ENCODE measurements at places on chromosomes 4 and X.

- DNase-seq, result no peak
Observed at GRCh38 chrX:20527558-20528011, 260.9 kb upstream of the RPS6KA3 start.

DNA sequence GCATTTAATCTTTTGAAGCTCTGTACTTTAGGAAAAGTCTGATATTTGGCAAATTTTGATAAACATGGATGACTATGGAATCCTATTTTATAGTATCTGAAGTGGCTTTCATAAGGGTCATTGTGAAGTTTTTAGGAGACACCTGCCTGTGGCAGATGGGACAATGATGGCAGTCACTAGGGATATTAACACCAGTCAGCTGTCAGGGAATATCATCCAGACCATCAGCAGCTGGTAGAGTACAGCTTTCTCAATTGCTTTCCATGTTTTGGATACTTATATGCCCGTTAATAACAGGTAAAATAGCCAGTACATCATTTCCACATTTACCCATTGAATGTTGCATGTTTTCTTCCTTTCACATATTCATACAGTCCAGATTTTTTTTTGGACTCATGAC is 39.1 kb downstream of the NPNT start:
- DNase-seq, result no peak

DNA sequence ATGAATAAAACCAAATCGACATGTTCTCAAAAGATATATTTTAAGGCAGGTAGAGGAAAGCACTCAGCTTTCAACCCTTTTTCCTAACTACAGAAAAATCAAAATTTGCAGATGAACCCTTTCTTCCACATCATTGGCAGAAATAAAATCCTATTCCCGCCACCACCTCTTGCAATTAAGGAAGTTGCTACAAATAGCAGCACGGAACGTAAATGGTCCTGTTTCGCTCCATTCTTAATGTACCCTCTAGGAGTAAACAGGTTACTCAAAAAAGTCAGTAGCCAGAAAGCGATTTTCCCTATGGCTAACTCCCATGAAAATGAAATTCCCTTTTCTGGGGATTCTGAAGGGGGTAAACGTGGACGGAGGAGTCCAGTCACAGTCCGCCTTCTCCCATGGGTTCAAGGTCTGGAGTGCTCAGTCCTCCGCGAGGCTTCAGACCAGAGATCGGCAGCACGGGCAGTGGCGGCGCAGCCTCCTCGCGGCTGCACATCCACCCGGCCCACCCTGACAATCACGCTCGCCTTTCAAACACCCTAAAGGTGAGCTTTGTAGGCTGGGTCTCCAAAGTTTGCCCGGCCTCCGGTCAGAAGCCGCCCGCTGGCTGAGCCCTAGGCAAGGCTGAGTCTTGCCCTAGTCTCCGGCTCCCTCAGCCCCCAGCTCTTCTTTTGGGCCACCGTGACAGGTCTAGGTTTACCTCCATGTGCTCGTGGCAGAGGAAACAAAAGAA is 1.8 kb downstream of the ATP11C start:
- DNase-seq, result no peak

- DNase-seq, result no peak
Observed at GRCh38 chr4:118967393-118967792, 78.7 kb downstream of the SYNPO2 start.

- no peak for DNase-seq
Observed at GRCh38 chrX:150574559-150575418, 6.4 kb downstream of the MTM1 start.

DNA sequence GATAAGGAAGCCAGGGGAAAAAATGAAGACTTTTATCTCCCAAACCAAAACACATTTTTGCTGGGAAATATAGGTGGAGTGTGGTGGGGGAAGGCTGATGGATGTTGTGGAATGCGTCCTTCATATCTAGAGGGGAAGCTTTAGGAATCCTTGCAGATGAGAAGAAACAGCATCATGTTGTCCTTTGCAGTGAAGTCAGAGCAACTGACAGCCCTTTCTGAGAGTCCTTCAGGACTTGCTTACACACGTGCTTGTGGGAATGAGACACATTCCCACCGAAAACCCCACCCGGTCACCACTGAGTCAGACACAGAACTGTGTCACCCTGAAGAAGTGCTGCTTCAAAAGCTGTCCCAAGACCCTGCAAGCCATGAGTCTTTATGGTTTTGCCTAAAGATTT is 81.5 kb downstream of the SHROOM2 start:
- no peak for DNase-seq

GRCh38 chr4:87570290-87570805 is 38.0 kb upstream of the DSPP start:
- no peak for DNase-seq

DNA sequence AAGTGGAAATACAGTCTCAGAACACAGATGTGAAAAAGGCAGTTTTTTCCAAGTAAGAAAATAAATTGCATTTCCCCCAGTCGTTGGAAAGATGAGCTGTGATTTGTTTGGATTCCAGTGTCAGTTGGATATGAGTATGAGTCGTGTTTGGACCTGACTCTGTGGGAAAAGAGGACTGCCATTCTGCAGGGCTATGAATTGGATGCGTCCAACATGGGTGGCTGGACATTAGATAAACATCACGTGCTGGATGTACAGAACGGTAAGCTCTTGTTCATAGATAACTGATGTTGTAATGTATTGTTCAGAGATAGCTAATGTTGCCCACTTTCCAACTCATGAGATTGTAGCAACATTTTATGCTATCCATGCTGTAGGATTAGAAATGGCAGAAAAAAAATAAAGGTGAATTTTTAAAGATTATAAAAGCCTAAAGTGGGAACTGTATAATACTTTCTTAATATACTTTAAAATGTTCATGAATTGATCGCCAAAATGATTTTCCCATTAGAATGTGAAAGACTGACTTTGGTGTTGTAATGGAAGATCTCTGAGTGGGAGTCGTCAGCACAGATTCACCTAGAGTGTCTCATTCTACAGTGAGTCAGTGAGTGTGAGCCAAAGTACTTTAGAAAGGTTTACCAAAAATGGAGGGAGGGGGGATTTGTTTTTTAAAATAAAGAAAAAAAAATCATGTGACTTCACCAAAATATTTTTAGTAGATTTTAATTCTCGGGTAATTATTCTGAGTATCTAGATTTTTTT is 178.7 kb downstream of the DCTD start:
- DNase-seq, result no peak

DNA sequence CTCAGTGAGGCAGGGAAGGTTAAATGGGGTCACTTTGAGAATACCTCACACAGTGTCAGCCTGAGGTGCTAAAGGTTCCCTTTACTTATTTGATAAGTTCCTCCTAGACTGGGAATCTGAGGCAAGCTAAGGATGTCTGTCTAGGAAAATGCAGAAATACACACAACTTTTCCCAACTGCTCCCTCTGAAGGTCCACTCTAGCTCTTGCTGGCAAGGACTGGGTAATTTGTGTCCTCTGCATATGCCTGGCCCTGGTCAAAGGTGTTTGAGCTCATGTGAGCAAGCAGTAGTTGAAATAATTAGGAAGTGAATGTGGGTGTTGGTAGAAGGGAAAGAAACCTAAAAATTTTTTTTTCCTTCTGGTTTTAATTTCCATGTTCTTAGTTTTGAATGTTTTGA is 21.3 kb downstream of the TXLNG start:
- no peak for DNase-seq

- DNase-seq, result no peak
Observed at GRCh38 chr4:86876894-86877685, 15.1 kb downstream of the C4orf36 start.

- DNase-seq, result no peak
Observed at GRCh38 chrX:136250191-136251040, 784 bp downstream of the MAP7D3 start.

- no peak for DNase-seq
Observed at GRCh38 chrX:95716841-95717240, 967.8 kb upstream of the DIAPH2 start.

GRCh38 chr4:174749091-174749490 is 80.0 kb downstream of the GLRA3 start:
- no peak for DNase-seq

GRCh38 chr4:133597251-133597650 is 448.2 kb downstream of the PCDH10 start:
- DNase-seq, result no peak

DNA sequence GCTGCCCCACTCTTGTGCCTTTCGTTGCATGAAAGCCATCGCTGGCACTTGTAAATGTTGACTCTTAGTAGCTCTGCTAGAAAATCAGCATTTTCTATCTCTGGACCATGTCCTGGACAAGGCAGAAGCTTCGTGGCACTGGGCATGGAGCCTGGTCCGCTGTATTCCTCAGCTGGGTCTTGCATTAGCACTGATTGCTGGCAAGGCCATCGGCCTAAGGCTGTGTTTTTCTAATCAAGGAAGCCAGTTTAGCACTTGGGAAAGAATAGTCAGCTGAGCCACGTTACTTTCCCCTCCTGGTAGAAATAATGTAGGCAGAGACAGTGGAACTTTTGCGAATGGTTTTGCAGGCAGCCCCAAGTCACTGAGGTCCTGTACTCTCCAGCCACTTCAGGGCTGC is 180.2 kb upstream of the EOLA2 start:
- DNase-seq, result no peak

- DNase-seq, result no peak
Observed at GRCh38 chrX:23504540-23504884, 162.8 kb upstream of the PRDX4 start.

DNA sequence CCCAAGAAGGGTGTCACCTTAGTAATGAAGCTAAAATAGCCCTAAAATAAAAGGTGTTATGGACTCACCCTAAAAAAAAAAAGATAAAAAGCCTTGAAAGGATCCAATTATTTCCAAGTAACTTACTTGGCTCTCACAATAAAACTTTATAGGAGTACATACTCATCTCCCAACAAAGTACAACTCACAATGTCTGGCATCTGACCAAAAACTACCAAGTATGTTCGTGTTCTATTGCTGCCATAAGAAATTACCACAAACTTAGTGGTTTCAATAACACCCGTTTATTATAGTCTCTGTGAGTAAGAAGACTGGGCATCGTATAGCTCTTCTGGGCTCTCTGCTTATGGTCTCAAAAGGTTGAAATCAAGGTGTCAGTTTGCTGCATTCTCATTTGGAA is 51.0 kb downstream of the BEX1 start:
- DNase-seq, result no peak

DNA sequence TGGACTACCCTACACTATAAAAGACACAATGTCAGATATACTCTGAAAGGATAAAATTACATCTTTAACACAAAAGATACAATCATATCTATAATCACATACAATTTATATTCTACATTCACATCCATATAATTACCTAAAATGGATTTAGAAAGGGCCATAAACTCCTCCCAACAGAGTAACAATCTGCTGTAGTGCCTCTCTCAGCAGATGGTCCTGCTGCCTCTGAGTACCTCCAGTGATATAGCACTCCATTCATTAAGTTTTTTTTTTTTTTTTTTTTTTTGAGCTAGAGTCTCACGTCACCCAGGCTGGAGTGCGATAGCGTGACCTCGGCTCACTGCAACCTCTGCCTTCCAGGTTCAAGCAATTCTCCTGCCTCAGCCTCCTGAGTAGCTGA is 7.4 kb downstream of the ANKRD37 start:
- no peak for DNase-seq

DNA sequence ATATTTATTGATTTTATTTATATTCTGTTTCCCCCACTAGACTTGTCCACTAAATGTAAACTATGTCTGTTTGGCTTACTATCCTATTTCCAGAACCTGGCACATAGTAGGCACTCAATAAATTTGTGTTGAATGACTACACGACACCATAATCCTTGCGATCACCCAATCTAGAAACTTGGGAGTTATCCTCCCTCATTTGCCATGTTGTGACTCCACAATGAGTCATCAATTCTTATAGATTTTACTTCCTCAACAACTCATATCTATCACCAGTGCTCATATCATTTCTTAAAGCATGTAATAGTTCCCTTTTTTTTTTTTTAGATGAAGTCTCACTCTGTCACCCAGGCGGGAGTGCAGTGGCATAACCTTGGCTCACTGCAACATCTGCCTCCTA is 39.9 kb upstream of the VAMP7 start:
- DNase-seq, result no peak

GRCh38 chr4:184568770-184569169 is 80.5 kb downstream of the CASP3 start:
- no peak for DNase-seq

- no peak for DNase-seq
Observed at GRCh38 chrX:29471829-29472228, 743.5 kb upstream of the MAGEB2 start.

DNA sequence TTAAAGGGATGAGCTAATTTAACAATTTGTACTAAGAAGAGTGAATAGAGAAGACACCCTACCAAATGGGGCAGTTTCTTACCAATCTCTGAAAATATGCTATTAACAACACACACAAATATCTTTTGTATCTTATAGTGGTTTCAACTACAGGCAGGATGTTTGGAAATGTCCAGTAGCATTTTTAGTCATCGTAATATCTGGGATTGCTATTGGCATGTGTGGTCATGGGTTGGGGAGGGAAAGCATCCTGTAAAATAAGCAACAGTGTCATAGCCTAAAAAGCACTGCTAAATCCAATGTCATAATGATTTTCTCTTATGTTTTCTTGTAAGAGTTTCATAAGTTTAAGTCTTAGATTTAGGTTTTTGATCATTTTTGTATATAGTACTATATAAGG is 29.3 kb upstream of the ABCG2 start:
- no peak for DNase-seq

DNA sequence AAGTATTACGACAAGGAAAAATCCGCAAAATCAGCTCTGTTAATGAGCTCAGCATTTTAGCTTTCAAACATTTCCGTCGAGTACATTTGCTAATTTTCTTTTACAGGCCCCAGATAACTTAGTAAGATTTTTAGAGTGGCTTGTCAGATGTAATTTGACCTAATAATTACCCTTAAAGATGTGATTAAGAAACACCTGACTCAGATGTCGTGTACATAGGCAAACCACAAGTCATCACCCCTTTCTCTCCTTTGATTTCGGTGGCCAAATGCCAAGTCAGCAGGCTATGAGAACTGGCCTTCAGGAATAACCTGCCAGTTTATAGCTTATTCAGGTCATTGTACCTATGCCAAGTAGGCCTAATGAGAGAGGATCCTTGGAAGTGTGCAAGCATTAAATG is 369.6 kb downstream of the PCDH7 start:
- DNase-seq, result no peak

GRCh38 chrX:131235768-131236545 is 53.1 kb downstream of the IGSF1 start:
- DNase-seq, result no peak

- no peak for DNase-seq
Observed at GRCh38 chr4:153639833-153640802, 44.0 kb upstream of the TLR2 start.

DNA sequence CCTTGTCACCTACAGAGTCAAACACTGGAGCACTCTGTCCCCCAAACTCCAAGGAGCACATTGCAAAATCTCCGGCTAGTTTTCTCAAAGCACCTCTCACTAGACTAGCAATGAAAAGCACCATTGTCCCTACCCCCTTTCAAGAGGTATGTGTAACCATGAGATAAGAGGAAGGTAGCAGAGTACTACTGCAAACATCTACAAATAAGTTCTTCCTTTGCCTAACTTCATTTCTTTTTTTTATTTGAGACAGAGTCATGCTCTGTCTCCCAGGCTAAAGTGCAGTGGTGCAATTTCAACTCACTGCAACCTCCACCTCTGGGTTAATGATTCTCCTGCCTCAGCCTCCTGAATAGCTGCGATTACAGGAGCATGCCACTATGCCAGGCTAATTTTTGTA is 17.7 kb downstream of the PPP4R3C start:
- no peak for DNase-seq

Data from fibroblast of skin of left quadriceps (primary cell).